ENCODE measurements at places on chromosomes 2 and 18.

DNA sequence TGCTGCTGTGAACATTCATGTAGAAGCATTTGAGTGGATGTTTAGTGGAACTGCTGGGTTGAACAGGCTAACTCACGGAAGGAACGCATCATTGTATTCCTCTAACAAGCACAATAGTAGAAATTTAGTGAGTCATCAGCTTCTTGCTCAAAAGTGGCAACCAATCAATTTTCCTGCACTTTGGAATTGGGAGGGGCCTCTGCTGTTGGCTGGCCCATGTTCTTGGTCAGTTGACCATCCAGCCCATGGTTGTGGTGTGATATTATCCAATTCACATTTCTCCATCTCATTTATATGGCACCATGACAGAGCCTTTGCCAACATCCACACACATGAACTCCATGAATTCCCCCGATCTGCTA is 95.0 kb downstream of the TNFRSF11A start:
- DNase-seq = peak; percentile 34

DNA sequence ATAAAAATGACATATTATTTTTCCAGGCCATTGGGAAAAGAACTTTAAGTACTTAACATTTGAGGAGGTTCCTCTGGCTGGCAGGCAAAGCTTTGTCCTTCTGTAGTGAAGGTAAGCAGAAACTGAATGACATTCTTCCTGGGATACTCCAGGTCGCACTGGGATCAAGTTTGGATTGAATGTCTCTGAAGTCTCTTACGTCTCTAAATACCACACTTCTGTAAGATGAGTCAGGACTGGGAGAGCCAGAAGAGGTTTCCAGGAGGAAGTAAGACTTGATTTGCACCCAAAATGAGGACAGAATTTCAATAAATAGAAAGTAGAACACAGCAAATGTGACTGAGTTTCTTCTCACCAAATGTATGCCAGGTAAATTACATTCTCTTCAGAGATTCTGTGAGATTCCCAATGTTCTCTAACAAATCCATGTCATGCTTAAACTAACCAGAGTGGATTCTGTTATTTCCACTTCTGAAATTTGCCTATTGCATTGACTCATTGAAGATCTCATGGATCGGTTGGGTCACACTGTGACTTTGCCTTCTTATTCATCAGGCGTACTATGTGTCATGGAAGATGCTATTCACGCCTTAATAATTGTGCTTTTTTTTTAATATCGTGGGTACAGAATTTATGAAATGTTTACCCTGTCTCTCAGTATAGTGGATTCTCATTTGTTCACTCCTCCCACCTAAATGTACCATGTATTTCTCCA is 25.5 kb upstream of the VIT start:
- DNase-seq = peak; percentile 32

- DNase-seq = no peak
Observed at GRCh38 chr18:63168287-63168686, 151.3 kb downstream of the BCL2 start.

DNA sequence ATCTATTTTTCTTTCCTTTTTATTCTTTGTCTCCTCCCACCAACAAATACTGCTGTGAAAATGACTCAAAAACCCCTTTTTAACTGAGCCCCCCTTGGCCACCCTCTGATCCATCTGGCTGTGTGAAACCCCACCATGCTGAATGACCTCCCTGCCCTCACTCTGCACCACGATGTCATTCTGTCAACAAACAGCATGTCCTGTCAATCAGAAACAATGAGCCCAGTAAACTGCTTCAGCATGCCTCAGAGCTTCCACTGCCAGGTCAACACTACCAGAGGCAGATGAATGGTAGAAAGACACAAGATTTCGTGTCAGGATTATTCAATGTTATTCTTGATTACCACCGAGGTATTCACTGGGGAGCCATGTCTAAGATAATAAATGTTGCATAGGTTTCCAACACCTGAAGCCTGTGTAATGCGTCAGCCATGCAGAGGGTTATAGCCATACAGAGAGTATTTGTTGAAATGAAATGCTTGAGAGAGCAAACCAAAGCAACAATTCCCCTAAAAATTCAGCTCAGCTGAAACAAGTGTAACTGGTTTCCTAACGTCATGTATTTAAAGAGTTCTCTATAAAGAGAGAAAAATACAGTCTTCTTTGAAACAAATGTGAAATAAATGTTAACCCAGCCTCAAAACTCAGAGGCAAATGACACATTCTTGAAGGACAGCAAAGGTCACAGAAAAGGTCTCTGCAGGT is 76.7 kb downstream of the LRP2 start:
- no peak for DNase-seq

GRCh38 chr18:42418121-42418520 is 463.1 kb downstream of the PIK3C3 start:
- DNase-seq = no peak

DNA sequence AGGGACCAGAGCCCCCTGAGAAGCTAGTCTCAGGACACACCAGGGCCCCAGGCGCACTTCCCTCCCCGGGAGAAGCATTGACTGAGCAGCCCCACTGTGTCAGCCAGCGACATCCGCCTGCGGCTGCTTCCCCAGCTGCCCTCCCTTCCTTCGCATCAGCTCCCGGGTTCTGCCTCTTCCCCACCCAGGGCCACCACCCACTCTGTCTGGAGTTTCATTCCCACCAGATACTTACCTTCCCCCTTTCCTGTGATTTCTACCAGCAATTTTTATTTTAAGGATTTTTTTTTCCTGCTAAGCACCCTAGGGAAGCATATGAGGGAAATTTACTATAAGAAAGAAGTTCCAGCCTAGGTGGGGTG is 99.2 kb downstream of the SMAD7 start:
- no peak for DNase-seq

DNA sequence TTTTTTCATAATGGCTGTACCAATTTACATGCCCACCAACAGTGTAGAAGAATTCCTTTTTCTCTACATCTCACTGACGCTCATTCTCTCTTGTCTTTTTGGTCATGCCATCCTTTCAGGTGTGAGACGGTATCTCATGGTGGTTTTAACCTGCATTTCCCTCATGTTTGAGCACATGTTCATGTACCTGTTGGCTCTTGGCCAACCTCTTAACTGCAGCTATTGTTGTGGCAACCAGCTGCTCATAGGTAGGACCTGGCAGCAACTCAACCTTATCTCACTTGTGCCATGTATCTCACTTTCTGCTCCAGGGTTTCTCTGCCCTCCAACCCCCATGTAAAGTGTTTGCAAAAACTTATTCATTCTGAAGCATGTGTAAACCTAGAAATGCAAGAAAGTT is 167.5 kb downstream of the UPP2 start:
- DNase-seq = no peak

DNA sequence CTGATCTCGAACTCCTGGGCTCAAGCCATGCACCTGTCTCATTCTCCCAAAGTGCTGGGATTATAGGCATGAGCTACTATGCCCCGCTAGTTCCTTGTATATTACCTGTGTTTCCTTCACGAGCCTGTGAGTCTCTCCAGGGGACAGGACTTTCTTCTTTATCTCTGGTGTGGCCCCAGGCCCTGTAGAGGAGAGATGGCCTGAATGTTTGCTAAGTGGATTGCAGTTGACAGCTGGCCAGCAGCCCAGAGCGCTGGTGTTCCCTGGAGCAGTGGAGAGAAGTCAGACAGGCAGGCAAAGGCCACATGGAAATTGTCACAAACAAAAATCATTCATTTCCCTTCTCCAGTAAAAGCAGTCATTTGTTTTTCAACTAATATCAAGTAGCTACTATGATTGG is 17.9 kb downstream of the LPIN1 start:
- no peak for DNase-seq

- no peak for DNase-seq
Observed at GRCh38 chr2:25380586-25381375, 39.1 kb upstream of the DNMT3A start.

DNA sequence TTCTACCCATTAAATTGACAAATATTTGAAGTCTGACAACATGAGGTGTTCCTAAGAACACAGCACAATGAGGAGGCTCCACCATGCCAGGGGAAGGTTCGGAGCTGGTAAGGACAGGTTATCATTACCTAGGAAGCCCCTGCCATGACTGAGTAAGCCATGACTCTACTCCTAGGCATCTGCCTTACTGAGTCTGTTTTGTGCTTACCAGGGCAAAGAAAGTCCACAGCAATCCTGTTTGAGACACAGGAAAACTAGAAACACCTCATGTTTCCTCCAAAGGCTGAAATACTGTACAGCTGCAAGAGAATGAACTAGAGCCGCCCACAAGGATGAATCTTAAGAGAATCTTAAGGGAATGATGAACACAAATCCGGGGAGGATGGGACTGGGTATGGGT is 11.6 kb downstream of the TGFBRAP1 start:
- no peak for DNase-seq

DNA sequence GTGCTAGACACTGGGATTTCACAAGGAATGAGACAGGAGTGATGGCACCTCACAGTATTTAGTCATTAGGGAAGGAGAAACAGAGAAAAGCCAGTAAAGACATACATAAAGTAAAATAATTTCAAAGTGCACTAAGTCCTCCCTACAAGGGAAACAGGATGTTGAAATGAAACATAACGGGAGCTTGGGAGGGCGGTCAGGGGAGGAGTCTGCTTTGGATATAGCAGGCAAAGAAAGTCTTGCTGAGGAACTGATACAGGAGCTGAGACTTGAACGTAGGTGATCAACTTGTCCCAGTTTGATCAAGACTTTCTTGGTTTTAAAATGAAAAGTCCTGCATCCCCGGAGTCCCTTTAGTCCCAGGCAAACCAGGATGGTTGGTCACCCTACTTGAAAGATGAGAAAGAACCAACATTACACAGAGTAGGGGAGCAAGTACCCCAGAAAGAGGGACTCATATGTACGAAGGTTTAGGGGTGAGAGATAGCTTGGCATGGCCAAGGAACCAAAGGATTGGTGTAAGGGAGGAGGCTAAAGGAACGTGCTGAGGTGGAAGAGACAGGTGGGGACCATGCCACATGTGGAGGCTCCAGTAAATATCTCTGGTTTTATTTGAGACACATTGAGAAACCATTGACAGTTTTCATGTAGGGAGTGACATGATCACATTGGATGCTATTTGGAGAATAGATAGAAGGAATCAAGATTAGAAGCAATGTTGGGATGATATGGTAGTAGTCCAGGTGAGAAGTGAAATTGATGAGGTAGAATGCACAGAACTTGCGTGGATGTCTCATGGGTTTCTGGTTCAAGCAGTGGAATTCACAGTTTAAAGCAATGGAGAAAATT is 28.4 kb downstream of the FBXO48 start:
- DNase-seq = no peak

DNA sequence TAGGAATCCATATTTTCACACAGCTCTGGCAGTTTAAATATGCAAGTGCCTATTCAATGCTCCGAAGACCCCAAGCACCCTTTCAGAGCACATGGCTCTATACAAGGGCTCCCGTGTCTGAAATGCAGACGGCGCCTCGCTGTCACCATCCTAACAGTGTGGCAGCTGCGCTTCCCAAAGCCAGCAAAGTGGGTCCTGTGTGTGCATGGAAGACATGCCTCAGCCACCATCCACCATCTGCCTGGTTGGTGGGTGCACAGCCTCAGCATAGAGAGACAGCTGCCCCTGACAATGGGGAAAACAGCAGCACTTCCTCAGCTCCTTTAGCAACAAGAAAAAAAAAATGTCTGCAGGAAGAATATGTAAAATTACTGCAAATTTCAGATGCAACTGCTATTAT is 218.1 kb downstream of the SP3 start:
- no peak for DNase-seq

DNA sequence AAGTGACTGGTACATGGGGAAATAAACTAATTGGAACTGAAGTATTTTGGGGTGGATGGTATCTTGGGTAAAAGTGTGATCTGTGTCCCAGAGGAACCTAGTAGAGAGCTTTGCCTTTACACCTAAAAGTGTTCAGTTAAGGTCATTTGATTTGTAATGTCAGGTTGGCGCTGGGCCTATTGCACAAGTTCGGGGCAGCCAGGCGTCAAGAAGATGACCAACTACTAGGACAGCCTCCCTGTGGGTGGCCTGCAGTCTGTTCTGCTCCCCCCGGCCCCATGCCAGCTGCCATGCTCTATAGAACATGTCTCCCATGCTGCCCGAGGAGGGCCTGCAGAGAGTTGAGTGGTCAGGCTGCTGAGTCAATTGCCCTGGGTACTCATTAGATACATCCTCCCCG is 10.1 kb downstream of the RRM2 start:
- DNase-seq = no peak

- DNase-seq = no peak
Observed at GRCh38 chr18:22521026-22521707, 103.5 kb upstream of the CTAGE1 start.

DNA sequence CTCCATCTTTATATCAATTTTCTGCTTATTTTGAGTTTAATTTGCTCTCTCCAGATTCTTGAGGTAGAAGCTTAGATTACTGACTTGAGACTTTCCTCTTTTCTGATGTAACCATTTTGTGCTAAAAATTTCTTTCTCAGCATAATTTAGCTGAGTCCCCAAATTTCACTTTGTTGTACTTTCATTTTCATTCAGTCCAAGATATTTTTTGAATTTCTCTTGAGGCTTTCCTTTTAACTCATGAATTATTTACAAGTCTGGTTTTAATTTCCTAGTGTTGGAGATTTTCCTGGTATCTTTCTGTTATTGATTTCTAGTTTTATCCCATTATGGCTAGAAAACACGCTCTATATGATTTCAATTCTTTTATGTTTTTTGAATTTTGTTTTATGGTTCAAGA is 144.7 kb upstream of the PGAP1 start:
- DNase-seq = no peak

GRCh38 chr2:241413929-241414580 is 58.0 kb downstream of the FARP2 start:
- no peak for DNase-seq

DNA sequence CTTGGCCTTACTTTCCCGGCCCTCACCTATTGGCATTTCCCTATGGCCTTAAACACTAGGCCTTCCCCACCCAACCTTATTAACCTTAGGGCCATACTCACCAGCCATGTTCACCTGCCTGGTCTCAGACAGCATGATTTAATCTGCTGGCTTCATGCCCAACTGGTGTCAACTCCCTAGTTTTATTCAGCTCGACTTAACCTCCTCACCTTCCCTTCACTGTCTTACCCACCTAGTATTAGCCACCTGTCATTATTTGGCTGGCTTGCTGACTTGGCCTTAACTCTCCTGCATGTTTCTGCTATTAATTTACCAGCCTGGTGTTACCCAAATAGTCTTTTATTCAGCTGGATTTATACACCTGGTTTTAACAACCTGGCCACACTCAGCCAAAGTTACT is 136.0 kb upstream of the ZSWIM2 start:
- no peak for DNase-seq

GRCh38 chr2:215664847-215665525 is 229.1 kb upstream of the FN1 start:
- peak; percentile 85 for DNase-seq

GRCh38 chr2:196823750-196824522 is 14.8 kb upstream of the C2orf66 start:
- peak; percentile 74 for DNase-seq

DNA sequence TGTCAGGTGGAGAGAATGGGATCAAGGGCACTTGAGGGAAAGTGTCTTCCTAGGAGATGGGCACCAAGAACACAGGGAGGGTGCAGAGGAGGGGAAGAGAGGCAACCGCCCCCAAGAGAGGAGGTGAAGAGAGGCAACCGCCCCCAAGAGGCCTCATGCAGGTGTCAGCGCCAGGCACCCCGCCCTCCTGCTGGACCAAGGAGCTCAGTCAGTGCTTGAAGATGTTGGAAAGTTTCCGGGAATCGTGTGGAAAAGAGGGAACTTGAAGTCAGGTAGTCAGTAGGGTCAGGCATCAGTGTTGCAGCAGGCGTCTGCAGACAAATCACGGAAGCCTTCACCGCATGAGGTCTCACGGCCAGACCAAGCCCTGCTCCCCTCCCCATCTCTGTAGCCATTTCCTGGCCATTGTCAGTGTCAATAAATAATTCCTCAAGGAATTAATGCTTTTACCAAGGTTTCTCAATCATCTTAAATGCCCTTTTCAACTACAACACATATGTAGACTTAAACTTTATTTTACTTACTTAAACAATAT is 353.1 kb downstream of the EIPR1 start:
- no peak for DNase-seq

Data from AG08395 (cell line).